ENCODE measurements at places on chromosomes 12 and 14.

DNA sequence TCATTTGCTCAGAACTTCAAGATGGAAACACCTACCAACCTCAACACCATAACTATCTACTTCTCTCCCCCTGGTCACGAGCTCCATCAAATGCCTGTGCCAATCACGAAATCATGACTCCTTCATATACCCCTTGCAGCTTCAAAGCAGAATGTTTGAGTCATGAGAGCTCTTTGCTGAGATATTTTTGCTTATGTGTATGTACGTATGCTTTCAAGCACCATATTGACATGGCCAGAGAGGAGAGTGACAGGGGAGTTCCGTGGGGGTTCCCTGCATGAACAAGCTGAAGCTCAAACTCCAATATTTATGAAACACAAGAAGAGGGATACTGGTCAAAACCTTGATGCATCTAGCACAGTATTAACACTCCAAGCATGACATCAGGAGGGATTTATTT lies 374.4 kb downstream of the DPF3 start:
- DNase-seq, result peak; percentile 33

GRCh38 chr12:104464899-104465298 lies 8.2 kb downstream of the CHST11 start:
- no peak for DNase-seq

DNA sequence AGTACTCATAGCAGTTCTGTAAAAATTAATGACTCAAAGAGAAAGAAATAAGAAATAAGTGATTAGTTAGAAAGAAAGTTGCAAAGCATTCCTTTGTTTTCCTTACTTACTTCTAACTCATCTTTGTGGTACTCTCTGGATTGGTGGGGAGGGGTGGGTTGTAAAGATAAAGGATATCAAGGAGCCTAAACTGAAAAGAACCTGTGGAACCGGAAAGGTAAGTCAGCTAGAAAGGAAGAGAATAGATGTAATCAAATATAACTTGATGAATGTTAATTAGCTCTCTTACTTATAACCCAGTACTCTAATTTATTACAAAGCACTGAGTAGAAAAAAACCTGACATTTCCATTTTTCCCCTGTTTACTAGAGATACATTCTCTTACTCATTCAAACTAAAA lies 37.5 kb upstream of the KRR1 start:
- no peak for DNase-seq

GRCh38 chr12:127717278-127717677 lies 549.7 kb upstream of the TMEM132C start:
- DNase-seq, result no peak

GRCh38 chr14:50763382-50764007 lies 67.5 kb downstream of the NIN start:
- DNase-seq, result no peak

DNA sequence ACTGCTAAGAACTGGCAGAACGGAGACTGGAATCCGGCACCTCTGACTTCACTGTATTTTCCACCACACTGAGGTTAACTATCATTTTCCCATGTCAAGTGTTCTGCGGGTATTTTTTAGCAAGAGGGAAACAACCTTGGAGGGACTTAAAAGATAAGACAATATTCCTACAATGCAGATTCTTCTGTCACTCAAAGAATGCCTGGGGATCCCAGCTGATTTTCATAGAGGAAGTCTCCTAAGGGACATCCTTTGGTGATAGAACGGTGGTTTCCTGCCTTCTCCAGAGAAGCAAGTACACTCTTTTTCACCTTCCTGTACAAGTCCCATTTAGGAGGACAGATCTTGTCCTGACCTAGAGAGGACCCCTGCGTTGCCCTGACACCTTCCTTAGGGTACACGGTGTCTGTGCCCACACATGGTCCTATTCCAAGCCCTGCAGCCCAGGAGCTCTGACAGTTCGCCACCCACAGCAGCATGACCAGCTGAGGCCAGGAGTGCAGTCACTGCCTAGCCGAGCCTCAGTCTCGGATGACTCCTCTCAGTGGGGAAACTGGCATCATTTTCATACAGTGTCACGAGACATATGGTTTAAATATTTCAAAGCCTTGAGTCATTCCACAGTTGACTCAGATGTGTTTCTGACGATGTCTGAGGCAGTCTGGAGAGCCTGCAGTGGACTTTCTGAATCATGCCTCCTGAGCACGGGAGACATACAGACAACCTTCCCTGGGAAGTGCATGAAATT lies 181.3 kb upstream of the FKBP4 start:
- DNase-seq, result peak; percentile 91

- DNase-seq, result no peak
Observed at GRCh38 chr12:19764408-19764807, 325.1 kb downstream of the AEBP2 start.

- no peak for DNase-seq
Observed at GRCh38 chr12:108812324-108812723, 45.1 kb downstream of the SSH1 start.

GRCh38 chr12:3493859-3494176 lies 2.8 kb downstream of the PRMT8 start:
- no peak for DNase-seq

DNA sequence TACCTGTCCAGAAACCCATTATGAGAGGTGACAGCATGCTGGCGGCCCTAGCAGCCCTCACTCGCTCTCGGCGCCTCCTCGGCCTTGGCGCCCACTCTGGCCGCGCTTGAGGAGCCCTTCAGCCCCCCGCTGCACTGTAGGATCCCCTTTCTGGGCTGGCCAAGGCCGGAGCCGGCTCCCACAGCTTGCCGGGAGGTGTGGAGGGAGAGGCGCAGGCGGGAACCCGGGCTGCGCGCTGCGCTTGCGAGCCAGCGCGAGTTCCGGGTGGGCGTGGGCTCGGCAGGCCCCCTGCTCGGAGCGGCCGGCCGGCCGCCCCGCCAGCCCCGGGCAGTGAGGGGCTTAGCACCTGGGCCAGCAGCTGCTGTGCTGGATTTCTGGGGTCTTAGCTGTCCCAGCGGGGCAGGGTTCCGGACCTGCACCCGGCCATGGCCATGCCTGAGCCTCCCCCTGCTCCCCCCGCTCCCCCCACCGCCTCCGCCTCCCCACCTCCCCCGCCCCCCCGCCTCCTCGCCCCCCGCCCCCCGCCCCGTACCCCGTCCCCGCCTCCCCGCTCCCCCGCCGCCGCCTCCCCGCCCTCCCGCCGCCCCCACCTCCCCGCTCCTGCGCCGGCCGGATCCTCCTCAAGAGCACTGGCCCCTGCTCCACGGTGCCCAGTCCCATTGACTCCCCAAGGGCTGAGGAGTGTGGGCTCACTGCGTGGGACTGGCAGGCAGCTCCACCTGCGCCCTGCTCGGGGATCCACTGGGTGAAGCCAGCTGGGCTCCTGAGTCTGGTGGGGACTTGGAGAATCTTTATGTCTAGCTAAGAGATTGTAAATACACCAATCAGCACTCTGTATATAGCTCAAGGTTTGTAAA lies 163.1 kb downstream of the KLHL28 start:
- no peak for DNase-seq

DNA sequence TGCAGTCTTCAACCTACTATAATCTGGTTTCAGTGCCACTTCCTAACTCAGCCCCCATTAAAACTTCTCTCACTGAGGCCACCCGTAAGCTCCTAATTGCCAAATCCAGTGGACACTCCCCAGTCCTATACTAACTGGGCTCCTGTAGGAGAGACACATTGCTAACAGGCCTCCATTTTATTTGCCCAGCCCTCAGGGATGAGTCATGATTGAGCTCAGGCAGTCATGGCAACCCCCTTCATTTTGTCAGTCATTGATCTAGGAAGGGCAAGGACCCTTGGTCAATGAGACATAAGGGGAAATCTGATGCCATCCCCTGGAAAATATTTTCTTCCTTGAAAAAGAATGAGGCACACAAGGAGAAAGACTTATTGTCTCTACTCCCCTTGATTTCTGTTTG lies 70.1 kb upstream of the HIF1A start:
- DNase-seq, result no peak

- no peak for DNase-seq
Observed at GRCh38 chr12:117118838-117119591, 19.8 kb upstream of the TESC start.

- no peak for DNase-seq
Observed at GRCh38 chr14:72907886-72908285, 14.0 kb upstream of the DPF3 start.

- no peak for DNase-seq
Observed at GRCh38 chr14:91354979-91355685, 62.5 kb downstream of the CCDC88C start.

DNA sequence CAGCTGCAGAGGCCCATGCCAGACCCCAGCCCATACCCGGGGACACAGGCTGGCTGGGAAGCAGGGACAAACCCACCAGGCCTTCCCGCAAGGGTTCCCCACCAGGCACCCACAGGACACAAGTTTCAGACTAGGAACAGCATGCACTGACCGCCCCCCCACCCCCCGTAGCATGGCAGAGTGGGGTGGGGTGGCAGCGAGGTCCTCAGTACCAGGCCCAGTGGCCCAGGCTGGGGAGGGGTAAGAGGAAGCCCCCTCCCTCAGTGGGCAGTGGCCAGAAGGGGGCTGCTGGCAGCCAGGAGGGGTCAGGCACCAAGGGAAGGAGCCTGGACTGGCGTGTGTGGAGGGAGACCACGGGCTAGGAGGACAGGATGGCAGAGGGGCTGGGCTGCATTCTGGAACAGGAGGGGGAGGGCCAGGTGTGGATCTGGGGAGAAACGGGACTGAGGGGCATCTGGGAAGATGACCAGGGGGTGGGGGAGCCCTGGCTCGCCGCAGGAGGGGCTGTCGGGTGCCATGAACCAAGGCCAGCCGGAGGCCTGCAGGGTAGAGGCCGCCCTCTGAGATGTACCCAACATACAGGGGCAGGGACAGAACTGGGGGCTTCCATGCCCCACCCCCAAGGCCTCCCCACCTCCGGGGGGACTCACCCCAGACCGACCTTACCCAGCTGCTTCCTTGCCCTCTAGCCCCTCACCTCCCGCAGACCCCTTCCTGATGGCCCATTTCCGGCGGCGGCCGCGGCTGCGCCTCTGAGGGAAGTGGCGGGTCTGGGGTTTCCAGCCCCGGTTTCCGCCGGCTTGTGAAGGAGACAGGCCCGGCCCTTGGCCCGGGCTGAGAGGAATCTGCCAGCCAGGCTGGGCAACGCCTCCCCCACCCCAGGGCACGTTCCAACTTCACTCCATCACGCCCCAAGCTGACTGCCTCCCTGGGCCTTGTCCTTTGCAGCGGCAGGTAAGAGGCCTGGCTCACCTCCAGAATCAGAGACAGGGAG lies 5.6 kb upstream of the JAG2 start:
- DNase-seq, result peak; percentile 39

GRCh38 chr12:107832441-107832840 lies 57.9 kb downstream of the ASCL4 start:
- DNase-seq, result no peak

DNA sequence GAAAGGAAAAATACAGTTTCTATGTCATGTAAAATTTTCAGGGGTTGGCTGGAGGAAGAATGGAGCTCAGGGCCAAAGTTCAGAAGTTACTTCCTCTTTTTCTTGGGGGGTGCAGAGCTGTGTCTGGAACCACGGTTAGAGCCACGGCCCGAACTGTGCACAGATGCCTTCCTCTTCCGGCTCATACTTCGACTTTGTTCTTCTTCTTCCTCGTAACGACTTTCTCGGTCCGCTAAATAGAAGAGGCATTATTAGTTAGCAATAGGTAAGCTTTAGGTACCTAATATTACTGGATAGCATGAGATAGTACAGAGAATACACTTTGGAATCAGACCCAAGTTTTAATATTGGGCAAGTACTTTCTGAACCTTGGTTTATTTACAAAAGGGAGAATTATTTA lies 31.2 kb downstream of the SUPT16H start:
- no peak for DNase-seq

GRCh38 chr14:75515629-75515996 lies 6.7 kb upstream of the BATF start:
- DNase-seq, result no peak

GRCh38 chr14:89564286-89564957 lies 147.4 kb upstream of the FOXN3 start:
- no peak for DNase-seq

DNA sequence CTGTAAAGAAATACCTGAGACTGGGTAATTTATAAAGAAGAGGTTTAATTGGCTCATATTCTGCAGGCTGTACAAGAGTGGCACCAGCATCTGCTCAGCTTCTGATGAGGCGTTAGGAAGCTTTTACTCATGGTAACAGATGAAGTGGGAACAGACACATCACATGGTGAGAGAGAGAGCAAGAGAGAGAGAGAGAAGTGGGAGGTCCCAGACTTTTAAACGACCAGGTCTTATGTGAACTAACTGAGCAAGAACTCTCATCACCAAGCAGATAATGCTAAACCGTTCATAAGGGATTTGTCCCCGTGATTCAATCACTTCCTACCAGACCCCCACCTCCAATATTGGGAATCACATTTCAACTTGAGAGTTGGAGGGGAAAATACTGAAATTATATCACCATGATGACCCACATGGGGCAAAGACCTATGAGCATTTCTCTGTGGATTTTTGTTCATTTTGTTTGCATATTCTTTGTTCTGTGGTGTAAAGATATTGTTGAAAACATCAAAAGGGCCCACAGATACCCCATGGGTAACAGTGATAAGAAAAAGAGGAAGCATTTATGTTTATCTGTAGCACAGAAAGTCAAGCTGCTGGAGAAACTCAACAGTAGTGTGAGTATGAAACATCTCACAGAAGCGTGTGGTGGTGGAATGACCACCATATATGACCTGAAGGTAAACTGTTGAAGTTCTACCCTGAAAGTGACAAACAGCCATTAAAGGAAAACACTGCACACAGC lies 135.2 kb upstream of the PDE3A start:
- DNase-seq, result no peak

DNA sequence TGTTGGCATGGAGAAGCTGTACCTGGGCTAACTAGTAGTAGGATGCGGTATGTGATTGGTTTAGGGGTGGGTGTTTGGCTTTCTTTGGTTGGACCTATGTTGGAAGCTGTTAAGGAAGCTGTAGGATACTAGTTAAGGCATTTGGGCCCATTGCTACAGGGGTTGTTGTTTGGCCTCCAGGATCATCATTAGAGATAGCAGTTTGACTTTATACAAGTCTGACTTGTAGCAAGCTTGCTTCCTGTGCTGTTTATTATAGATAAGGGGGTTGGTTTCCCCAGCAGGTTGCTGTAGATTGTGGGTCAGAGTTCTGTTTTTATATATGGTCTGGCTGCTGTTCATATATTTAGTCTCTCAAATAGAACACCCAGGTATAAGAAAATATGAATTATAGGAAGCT lies 1.4 kb upstream of the PRIM1 start:
- no peak for DNase-seq

DNA sequence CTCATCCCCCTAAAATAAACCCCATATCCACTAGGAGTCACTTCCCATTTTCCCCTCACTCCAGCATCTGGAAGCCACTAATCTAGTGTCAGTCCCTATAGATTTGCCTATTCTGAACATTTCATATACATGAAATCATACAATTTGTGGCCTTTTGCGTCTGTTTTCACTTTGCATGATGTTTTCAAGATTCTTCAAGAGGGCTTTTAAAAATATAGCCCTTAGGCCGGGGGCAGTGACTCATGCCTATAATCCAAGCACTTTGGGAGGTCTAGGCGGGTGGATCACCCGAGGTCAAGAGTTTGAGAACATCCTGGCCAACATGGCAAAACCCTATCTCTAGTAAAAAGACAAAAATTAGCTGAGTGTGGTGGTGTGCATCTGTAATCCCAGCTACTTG lies 104.7 kb downstream of the VEZT start:
- no peak for DNase-seq

- no peak for DNase-seq
Observed at GRCh38 chr12:53223389-53224060, 8.5 kb downstream of the RARG start.

- no peak for DNase-seq
Observed at GRCh38 chr14:75428230-75429104, 645 bp downstream of the JDP2 start.
